ENCODE measurements at places on chromosomes 16 and 17. TPM values are rescaled to one million over a fixed set of nuclear protein-coding genes. Genes with fewer than 3 reads are reported as not detected.

SLC13A5 gene
- not detected for total RNA-seq

PERCC1 gene
- not detected for total RNA-seq

PDILT gene
- total RNA-seq: 1.1 TPM

CDR2 gene
- total RNA-seq: 18.9 TPM

HS3ST2 gene
- not detected for total RNA-seq

ADGRG3 gene
- total RNA-seq: not detected

RCVRN gene
- not detected for total RNA-seq

GPR179 gene
- not detected for total RNA-seq

ULK2 gene
- total RNA-seq: 10.4 TPM

YBX2 gene
- total RNA-seq: not detected

CLEC18B gene
- total RNA-seq: not detected

CIBAR2 gene
- not detected for total RNA-seq

CFAP52 gene
- total RNA-seq: 0.12 TPM

GP1BA gene
- total RNA-seq: not detected

KRTAP4-1 gene
- not detected for total RNA-seq

PLEKHH3 gene
- 14.2 TPM for total RNA-seq

KRT27 gene
- not detected for total RNA-seq

KRTAP4-6 gene
- total RNA-seq: not detected

PGS1 gene
- 23.6 TPM for total RNA-seq

CCL4L2 gene
- total RNA-seq: 0.56 TPM

CTF1 gene
- total RNA-seq: 3.6 TPM

SOX9 gene
- 54.9 TPM for total RNA-seq

CCL1 gene
- not detected for total RNA-seq

FOXO3B gene
- total RNA-seq: 6.2 TPM

HS3ST6 gene
- total RNA-seq: not detected

CCDC78 gene
- total RNA-seq: 1.3 TPM

CBFA2T3 gene
- not detected for total RNA-seq

KRT33B gene
- total RNA-seq: not detected

ZSCAN10 gene
- not detected for total RNA-seq

OR3A3 gene
- not detected for total RNA-seq

TNFRSF17 gene
- not detected for total RNA-seq

TMC8 gene
- total RNA-seq: not detected

KLHL10 gene
- not detected for total RNA-seq

HES7 gene
- total RNA-seq: not detected

MGAT5B gene
- total RNA-seq: 0.15 TPM

IL21R gene
- total RNA-seq: 0.25 TPM

DYNLRB2 gene
- 3.2 TPM for total RNA-seq

TBC1D3H gene
- total RNA-seq: not detected

ZG16 gene
- total RNA-seq: not detected

ABCA6 gene
- 98.0 TPM for total RNA-seq

CD300A gene
- not detected for total RNA-seq

TXNDC17 gene
- total RNA-seq: 172 TPM

MEOX1 gene
- 0.25 TPM for total RNA-seq

TPSAB1 gene
- not detected for total RNA-seq

TEKT1 gene
- total RNA-seq: not detected

PRCD gene
- 5.7 TPM for total RNA-seq

RNF167 gene
- 41.7 TPM for total RNA-seq

ADAMTS18 gene
- total RNA-seq: not detected

MBTD1 gene
- total RNA-seq: 7.0 TPM

SLC6A2 gene
- not detected for total RNA-seq

Data from cardiac ventricle fibroblast (primary cell).